Bone marrow (tissue), 2 donors: ENCODE measurements at places on chromosomes 1 and 21.

GRCh38 chr1:5757187-5757805 lies 234.9 kb downstream of the NPHP4 start:
- DNase-seq, result no peak

DNA sequence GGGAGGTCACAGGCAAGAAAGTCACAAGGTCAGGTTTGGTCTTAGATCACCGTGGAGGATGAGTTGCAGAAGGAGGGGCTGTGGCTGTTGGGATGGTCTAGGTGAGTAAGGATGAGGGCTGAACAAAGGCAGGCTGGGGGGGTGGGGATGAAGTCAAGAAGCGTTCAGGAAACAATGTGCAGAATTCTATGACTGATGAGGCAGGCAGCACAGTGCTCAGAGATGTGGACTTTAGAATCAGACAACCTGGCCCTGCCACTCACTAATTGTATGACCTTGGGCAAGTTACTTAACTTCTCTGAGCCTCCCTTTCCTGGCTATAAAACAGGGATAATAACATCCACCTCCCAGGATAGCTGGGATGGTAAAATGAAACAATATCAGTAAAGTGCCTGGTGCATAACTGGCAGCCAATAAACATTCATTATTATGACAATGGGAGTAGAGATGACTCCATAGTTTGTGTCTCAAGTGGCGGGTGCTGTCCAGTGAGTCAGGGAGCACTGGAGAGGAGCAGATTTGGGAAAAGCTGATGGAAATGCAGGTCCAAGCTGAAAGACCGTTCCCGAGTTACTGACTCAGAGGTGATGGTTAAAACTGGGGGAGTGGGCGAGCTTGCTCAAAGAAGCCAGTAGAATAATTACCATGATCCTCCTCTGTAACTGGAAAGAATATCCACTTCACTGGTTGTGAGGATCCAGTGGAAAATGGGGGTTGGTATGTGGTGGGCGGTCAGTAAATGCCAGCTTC lies 2.1 kb downstream of the TIE1 start:
- no peak for DNase-seq

DNA sequence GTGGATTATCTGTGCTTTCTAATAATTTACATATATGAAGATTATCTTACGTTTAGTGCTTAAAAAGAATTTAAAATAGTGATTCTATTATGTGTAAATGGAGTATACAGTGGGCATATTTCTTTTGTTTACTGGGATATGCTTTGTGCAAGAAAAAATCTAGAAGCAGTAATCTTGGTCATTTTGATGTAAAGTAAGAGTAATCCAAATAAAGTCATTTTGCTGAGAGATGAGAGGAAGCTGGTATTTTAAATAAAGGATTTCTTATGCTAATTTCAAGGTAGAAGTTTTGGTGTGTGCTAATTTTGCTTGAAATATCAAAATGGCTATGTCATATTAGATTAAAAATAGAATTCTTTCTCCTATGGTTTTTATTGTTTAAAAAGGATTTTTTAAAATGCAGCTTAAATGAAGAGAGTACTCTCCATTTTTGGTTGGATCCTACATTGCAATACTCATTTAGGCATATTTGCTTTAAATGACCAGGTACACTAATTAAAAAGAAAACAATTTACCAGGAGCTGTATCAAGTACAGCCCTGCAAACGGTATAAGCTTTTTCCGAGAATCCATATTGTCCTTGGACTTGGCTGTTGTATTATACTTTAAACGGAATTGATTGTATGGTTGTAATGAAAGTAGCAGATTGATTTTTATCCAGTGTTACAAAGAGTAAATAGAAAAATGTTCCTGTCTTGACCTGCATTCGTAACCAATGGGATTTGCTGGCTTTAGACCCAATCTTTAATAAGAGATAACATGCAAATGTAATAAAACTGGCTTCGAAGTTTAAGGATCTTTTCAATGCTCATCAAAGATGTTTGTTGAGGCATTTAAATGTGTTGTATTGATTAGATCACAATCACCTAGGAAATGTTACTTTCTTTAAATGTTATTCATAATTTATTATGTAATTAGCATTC lies 574.7 kb downstream of the USP25 start:
- DNase-seq, result no peak

- no peak for DNase-seq
Observed at GRCh38 chr1:44558883-44559282, 115.4 kb downstream of the TMEM53 start.

DNA sequence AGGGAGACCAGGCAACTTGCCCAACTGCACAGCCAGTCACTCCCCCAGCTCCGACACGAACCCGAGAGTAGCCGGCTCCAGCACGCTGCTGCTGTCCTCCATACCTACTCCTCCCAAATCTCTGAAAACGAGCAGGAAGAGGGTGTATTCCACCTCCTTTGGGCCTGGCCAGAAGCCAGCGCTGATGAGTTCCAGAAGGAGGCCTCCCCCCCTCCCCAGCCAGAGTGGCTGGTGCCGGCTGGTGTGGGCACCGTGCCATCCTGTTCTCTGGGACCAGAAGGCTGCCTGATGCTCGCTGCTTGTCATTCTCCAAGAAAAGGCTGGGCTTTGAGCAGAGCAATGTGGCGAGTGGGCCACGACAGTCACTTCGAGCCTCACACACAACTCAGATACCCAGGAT lies 22.2 kb downstream of the KCNN3 start:
- DNase-seq, result no peak

DNA sequence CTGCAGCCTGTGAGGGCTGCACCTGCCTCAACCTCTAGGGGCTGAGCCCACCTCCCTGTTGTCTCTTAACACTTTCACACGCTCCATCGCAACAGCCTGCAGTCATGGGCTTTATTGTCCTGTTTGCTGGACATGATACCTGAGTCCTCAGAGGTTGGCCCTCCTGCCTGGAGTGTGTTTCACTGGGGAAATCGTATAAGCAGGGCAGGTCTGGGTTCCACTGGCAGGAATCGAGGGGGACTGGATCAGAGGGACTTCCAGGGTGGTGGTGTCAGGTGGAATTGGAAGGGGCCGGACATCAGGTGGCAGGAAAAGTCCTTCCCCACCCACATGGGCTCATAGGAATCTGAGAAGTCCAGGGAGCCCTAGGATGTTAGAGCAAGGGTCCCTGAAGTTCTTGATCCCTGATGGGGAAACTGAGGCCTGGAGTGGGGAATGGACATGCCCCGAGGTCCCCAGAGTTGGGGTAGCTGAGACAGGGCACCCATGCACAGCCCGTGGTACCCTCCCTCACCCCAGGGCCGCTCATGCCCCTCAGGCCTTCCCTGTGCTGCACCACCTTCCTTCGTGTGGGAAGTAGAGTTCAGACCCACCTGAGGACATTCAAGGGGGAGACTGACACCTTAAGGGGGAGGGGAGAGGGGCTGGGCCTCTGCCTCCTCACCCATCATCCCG lies 66.6 kb downstream of the PIK3CD start:
- DNase-seq, result no peak

DNA sequence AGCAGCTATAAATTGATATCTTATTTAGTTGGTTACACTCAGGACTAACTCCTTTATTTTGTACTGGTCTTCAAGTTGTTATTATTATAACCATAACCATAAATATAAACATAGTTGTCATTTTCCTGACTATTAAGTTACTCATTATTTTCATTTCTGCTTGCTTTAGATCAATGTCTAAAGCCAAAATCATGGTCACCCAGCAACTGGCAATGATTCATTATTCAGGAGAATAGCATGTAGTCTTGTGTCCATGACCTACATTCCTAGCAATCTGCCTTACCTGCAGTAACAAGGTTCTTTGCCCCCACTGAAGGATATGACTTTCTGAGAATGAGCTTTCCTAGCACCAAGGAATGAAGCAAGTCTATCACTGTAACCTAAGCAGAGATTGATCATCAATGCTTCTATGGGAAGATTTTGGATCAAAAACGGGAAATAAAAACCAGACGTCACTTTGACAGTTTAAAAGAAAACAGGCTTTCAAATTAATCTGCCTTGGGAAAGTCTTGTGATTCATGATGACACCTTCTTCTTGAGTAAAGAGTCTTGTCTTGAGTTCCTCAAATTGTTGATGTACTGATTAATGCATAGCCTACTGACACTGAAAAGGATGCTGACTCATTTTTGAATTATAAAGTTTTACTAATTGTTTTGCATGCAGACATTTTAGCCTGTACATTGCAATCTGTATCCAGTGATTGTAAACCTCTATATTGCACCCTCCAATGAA lies 203.3 kb upstream of the IVNS1ABP start:
- no peak for DNase-seq

- DNase-seq, result no peak
Observed at GRCh38 chr1:101317590-101317989, 80.8 kb downstream of the S1PR1 start.

- no peak for DNase-seq
Observed at GRCh38 chr1:41631154-41631553, 146.7 kb upstream of the EDN2 start.

- DNase-seq, result no peak
Observed at GRCh38 chr1:154616659-154617345, 8.8 kb upstream of the ADAR start.

GRCh38 chr1:44246806-44247205 lies 33.5 kb downstream of the DMAP1 start:
- no peak for DNase-seq

- DNase-seq, result no peak
Observed at GRCh38 chr1:59375321-59376220, 78.7 kb downstream of the FGGY start.

DNA sequence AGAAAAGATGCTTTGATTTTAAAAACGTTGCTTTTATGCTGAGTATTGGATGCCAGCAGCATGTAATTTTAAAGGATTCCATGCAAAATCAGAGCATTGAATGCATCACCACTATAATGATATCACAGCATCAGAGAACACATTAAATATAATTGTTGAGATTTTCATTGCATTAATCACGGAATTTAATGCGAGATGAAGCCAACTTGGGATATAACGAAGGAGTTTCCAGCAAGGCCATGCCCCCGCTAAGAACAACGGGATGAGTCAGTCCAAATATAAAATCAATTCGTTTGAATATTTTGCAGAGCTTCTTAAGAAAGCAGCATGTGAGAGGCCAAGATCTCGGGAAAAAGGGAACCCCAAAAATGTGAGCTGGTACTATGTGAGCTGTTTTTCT lies 423.4 kb upstream of the CHRM3 start:
- no peak for DNase-seq

- no peak for DNase-seq
Observed at GRCh38 chr1:86951430-86951829, 37.0 kb downstream of the HS2ST1 start.

DNA sequence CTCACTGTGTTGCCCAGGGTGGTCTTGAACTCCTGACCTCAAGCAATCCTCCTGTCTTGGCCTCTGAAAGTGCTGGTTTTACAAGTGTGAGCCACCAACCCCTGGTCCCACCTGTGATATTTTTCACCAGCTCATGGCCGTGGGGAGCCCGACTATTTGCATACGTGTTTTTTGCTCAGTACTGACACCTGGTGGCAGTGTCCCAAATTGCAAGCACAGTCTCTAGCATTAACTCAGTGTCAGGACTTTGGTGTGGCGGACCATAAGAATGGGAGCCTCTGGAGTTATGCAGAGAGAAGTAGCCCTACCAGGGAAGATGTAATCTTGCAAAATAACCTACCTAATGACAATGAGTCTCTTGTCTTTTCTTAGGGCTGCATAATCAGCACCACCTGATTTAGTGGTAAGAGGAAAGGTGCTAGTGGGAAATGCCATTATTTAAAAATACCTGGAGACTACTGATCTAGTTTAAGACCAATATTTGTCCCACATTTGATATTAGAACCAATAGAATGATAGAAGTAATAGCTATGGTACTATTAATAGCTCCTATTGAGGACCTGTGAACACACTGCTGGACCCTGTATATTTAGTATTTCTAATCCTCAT lies 305.4 kb downstream of the DISC1 start:
- DNase-seq, result no peak

DNA sequence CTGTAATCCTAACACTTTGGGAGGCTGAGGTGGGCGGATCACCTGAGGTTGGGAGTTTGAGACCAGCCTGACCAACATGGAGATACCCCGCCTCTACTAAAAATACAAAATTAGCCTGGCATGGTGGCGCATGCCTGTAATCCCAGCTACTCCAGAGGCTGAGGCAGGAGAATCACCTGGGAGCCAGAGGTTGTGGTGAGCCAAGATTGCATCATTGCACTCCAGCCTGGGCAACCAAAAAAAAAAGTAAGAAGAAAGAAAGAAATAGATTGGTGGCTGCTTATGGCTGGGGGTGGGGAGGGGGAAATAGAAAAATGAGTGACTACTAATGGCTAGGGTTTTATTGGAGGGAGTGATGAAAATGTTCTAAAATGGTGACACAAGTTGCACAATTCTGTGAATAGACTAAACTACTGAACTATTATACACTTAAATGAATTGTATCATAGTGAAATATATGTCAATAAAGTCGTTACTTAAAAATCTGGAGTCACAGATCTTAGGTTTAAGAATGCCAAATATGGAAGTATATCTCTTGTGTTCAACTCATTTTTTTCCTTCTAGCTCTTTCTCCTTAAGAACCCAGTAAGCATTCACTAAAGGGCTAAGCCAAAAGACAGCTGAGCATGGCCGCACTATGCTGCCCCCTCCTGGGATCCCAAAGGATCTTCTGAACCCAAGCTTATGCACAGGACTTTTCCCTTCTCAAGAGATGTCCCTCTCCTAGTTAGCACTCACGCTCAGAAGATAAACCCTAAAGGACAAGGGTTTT lies 3.2 kb upstream of the NPL start:
- DNase-seq, result peak; percentile 4

DNA sequence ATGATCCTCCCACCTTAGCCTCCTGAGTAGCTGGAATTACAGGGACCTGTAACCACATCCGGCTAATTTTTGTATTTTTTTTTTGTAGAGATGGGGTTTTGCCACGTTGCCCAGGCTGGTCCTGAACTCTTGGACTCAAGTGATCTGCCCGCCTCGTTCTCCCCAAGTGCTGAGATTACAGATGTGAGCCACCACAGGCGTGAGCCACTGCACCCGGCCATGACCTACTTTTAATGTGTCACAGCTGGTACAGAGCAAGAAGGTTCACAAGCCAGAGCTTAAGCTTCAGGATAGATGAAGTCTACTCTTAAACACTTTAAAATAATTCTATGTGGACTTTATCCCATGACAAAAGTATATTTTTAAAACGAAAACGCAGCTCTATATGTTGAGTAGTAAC lies 23.6 kb downstream of the ACBD3 start:
- no peak for DNase-seq

DNA sequence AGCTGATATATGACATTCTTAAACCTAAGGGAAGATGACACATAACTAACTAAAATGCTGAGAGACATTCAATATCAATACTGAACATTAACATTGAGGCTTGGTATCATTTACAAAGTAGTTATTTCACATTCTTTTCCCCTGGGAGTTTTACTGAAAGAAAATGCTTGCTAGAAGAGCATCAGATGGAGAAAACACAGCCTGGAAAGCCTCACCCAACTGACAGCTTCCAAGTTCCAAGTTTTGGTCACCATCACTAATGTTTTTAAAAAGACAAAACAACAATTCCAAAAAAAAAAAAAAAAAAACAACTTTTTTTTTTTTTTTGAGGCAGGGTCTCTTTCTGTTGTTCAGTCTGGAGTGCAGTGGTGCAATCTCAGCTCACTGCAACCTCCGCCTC lies 80.6 kb downstream of the DSCAM start:
- no peak for DNase-seq

- DNase-seq, result no peak
Observed at GRCh38 chr21:14418920-14419319, 36.0 kb upstream of the HSPA13 start.
